Vagina (tissue), 2 donors: ENCODE measurements at places on chromosomes 5 and 9.

DNA sequence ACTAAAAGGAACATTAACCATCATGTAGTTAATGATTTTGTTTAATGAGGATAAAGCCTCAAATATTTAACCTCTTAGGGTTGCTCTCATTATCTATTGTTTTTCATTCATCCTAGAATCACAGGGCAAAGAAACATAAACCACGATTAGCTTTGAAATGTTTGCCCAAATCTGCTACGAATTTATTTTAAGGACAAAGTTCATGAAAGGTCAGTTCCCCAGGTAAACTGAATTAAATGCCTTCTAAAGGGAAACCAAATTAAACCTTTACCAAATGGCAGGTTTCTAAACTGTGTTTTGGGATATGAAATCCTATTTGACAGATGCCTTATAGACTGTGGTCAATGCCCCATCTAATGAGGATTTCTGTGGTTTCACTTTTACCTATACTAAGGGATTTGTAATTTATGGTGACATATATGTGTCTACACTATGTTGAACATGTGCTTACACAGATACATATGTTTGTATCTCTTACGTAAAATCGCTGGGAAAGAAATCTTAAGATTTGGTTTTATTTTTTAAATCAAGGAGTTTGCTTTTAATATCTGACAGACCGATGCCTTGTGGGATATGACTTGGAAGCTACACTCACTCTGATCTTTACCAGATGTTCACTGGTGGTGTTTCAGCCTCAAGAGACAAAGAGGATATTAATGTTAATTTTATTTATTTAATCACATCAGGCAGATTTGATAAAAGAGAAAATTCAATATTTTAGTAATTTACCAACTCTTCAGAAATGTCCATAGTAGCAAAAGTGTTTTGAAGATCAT, 188.4 kb downstream of the GLIS3 start:
- no peak for DNase-seq
- no peaks in the 10 kb centered on the region for H3K36me3 ChIP-seq
- H3K27ac ChIP-seq: peak overlapping the region; percentile 14
- H3K27me3 ChIP-seq: no peaks in the 10 kb centered on the region
- H3K4me1 ChIP-seq: peaks cover 22% of the 10 kb centered on the region

GRCh38 chr9:127489471-127490115, 38.3 kb downstream of the LRSAM1 start:
- H3K4me1 ChIP-seq: peaks cover 10% of the 10 kb centered on the region
- H3K36me3 ChIP-seq: peaks cover 51% of the 10 kb centered on the region
- no peak overlapping the region for H3K27ac ChIP-seq
- no peaks in the 10 kb centered on the region for H3K27me3 ChIP-seq
- no peak overlapping the region for H3K4me3 ChIP-seq

DNA sequence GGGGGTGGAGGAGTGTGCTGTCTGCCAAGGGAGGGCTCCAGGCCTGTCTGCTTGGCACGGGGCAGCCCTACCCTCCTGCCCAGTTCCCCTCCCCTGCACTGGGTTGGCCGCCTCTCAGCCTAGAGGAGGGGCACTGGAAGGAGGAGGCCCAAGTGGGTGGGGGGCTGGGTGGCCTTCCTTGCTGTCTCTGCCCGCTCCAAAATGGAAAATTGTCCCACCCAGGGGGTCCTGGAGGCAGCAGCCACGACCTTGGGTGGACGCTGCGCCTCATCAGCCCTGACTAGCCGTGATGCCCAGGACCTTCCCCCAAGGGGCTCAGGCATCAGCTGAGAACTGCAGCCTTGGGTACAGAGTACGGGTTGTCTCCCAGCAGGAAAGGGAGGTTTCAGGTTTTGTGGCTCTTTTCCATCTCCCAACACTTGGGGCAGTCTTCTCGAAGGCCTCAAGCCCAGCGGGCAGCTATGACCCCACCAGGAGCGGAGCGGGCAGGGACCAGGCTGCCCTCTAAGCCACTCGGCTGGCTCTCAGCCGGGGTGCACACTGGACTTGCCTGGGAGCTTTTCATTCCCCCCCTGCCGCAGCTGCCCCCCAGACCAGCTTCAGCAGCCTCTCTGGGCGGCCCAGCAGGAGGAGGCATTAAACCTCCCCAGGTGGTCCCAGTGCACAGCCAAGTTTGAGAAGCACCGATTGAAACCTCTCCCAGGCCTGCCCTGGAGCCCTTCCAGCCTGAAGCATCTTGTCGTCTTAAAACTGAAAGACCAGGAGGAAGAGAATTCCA, 20.6 kb downstream of the NTNG2 start:
- no peak overlapping the region for H3K4me3 ChIP-seq
- no peak for DNase-seq
- H3K27me3 ChIP-seq: no peaks in the 10 kb centered on the region
- H3K36me3 ChIP-seq: no peaks in the 10 kb centered on the region

DNA sequence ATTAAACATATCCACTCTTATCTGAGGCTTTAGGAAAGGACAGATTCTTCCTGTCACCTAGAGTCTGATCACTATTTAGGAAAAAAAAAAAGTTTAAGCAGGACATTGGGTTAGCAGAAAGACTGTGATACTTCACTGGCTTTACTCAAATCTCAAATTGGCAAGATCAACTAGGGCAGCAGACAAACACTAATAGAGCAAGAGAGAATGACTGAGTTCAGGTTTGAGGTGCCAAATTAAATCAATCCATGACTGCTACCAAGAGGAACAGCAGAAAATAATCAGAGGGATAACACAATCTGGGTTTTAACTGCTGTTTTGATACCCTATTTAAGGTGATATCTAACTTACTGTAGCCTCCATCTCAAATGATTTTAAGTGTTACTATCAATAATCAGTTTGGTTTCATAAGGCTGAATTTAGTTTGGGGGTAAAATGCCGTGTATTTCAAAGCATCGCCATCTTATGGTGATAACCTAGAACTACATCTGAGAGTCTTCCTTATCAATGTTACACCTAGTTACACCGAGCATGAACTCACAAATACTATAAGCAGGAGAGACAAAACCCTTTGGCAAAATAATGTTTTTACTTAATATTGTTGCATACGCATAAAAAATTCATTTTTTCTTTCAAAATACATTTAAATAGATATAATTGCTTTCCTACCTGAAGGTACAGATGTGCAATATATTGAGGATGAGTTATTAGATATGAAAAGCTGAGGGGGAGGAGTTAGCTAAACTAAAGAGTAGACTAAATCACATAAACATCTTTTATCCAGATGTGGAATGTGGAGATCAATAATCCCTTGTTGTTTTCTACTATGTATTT, 286.4 kb upstream of the CDH12 start:
- no peak overlapping the region for H3K27ac ChIP-seq

- H3K4me1 ChIP-seq: no peaks in the 10 kb centered on the region
- DNase-seq: no peak
Observed at GRCh38 chr5:77877516-77878355, 101.6 kb upstream of the TBCA start.

DNA sequence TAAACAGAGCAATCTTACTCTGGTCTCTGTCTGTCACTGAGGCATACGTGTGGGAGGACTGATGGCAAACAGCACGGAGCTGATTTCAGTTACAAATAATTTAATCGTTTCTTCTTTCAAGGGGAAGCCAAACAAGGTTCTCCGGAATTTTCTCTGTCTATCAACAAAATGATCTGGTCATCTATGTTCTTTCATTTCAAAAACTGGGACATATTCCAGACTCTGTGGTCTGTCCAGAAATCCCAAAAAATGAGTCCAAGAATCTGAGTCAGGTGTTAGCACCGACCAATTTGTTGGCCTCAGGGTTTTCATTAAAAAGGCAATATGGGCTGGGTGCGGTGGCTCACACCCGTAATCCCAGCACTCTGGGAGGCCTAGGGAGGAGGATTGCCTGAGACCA, 69.9 kb upstream of the ZNF608 start:
- no peak overlapping the region for H3K4me3 ChIP-seq
- no peaks in the 10 kb centered on the region for H3K27me3 ChIP-seq
- no peaks in the 10 kb centered on the region for H3K36me3 ChIP-seq
- no peaks in the 10 kb centered on the region for H3K4me1 ChIP-seq
- DNase-seq: no peak

GRCh38 chr5:80592761-80593160, 22.7 kb upstream of the ANKRD34B start:
- H3K27ac ChIP-seq: no peak overlapping the region
- H3K4me3 ChIP-seq: no peak overlapping the region
- H3K27me3 ChIP-seq: no peaks in the 10 kb centered on the region
- no peaks in the 10 kb centered on the region for H3K36me3 ChIP-seq
- no peaks in the 10 kb centered on the region for H3K4me1 ChIP-seq

- no peak overlapping the region for H3K4me3 ChIP-seq
- peaks cover 88% of the 10 kb centered on the region for H3K4me1 ChIP-seq
- H3K27me3 ChIP-seq: no peaks in the 10 kb centered on the region
- DNase-seq: no peak
- peak overlapping the region; percentile 64 for H3K27ac ChIP-seq
Observed at GRCh38 chr9:131707050-131707449, 32.8 kb downstream of the RAPGEF1 start.

DNA sequence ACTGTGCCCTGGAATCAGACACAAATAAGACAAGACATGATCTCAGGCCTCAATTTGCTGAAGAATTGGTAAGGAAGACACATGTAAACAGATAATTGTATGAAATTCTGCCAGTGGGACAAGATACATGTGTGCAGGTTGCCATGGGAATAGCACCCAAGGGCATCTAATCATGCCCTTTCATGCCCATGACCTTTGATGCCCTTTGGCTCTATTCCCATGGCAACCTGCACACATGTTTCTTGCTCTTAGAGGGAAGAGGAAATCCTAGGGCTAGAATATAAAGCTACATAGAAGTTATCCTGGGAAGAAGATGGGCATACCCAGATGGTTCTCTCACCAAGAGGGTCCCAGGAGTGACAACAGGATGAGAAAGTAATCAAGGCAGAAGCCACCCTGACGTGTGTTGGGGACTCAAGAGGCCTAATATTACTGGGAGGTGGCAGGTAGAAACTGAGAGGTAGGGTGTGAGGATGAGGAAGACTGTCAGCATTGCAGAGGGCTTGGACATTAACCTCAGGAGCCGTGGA, 34.4 kb downstream of the P4HA2 start:
- no peak overlapping the region for H3K4me3 ChIP-seq
- no peaks in the 10 kb centered on the region for H3K27me3 ChIP-seq
- no peaks in the 10 kb centered on the region for H3K36me3 ChIP-seq
- no peaks in the 10 kb centered on the region for H3K4me1 ChIP-seq
- H3K27ac ChIP-seq: no peak overlapping the region
- DNase-seq: peak; percentile 52

DNA sequence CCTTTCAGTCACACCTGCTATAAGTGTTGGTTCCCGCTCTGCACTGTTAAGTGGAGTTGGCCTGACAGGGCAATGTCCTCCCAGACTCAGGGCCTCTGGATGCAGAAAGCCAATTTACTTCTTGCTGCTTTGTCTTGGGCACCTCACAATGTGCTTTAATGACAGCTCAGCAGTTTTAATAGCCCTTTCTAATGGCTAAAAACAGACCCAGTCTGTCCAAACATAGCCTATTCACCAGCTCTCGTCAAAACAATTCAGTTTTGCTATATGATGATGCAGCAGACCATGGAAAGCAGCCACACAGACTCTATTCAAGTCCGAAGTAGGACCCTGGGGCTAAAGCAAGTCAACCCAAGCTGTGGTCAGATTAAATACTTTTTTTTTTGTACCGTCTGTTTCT, 529.1 kb upstream of the SEMA6A start:
- no peaks in the 10 kb centered on the region for H3K27me3 ChIP-seq
- no peak overlapping the region for H3K27ac ChIP-seq
- DNase-seq: no peak
- no peaks in the 10 kb centered on the region for H3K36me3 ChIP-seq
- no peaks in the 10 kb centered on the region for H3K4me1 ChIP-seq

- no peak overlapping the region for H3K27ac ChIP-seq
- no peak overlapping the region for H3K4me3 ChIP-seq
- H3K4me1 ChIP-seq: no peaks in the 10 kb centered on the region
- H3K36me3 ChIP-seq: no peaks in the 10 kb centered on the region
Observed at GRCh38 chr5:17951392-17952169, 317.3 kb downstream of the TAF11L14 start.

- H3K36me3 ChIP-seq: no peaks in the 10 kb centered on the region
- H3K4me3 ChIP-seq: no peak overlapping the region
- peak overlapping the region; percentile 64 for H3K27ac ChIP-seq
- no peak for DNase-seq
- H3K27me3 ChIP-seq: no peaks in the 10 kb centered on the region
Observed at GRCh38 chr5:54581831-54582548, 64.4 kb downstream of the SNX18 start.

GRCh38 chr5:76954383-76954763, 1.5 kb downstream of the CRHBP start:
- peaks cover 7% of the 10 kb centered on the region for H3K27me3 ChIP-seq
- no peaks in the 10 kb centered on the region for H3K36me3 ChIP-seq
- peaks cover 9% of the 10 kb centered on the region for H3K4me1 ChIP-seq
- H3K4me3 ChIP-seq: peak overlapping the region; percentile 35
